ENCODE measurements at places on chromosomes 3 and 15. TPM values are rescaled to one million over a fixed set of nuclear protein-coding genes. Genes with fewer than 3 reads are reported as not detected.

Gene CLSTN2
- 0.02 TPM for total RNA-seq

Gene P2RY13
- total RNA-seq, result not detected

Gene CYP8B1
- total RNA-seq, result not detected

Gene SEMA6D
- total RNA-seq, result not detected

Gene SEMA5B
- total RNA-seq, result 0.13 TPM

Gene NUP210
- total RNA-seq, result 41.7 TPM

Gene REC114
- not detected for total RNA-seq

Gene AGTR1
- total RNA-seq, result 0.54 TPM

Gene RLBP1
- not detected for total RNA-seq

Gene TMEM266
- 0.17 TPM for total RNA-seq

Gene SLC12A1
- total RNA-seq, result not detected

Gene PLA2G4E
- not detected for total RNA-seq

Gene CHL1
- total RNA-seq, result not detected

Gene ROPN1
- total RNA-seq, result not detected

Gene SLC28A1
- total RNA-seq, result not detected

Gene GP5
- not detected for total RNA-seq

Gene CKMT1A
- total RNA-seq, result 3.9 TPM

Gene ADGRG7
- not detected for total RNA-seq

Gene UBL7
- total RNA-seq, result 45.0 TPM

Gene USP13
- 8.1 TPM for total RNA-seq

Gene DPPA2
- not detected for total RNA-seq

Gene WHAMM
- total RNA-seq, result 7.2 TPM

Gene DYNLT2B
- 24.0 TPM for total RNA-seq

Gene DZIP1L
- total RNA-seq, result 7.9 TPM

Gene ZIC1
- not detected for total RNA-seq

Gene KLHL25
- 5.7 TPM for total RNA-seq

Gene LRRC34
- total RNA-seq, result not detected

Gene PRR20G
- total RNA-seq, result 0.54 TPM

Gene IQCH
- 2.4 TPM for total RNA-seq

Gene TMC3
- not detected for total RNA-seq

Gene CCR8
- total RNA-seq, result not detected

Gene ACTL6A
- 55.8 TPM for total RNA-seq

Gene PP2D1
- total RNA-seq, result not detected

Gene LRRC2
- not detected for total RNA-seq

Gene SAMMSON
- not detected for total RNA-seq

Gene RARB
- 8.8 TPM for total RNA-seq

Gene EPHA6
- total RNA-seq, result not detected

Gene SKOR1
- total RNA-seq, result 0.06 TPM

Gene ASB7
- 10.4 TPM for total RNA-seq

Gene CASR
- total RNA-seq, result not detected

Gene SCAANT1
- not detected for total RNA-seq

Gene CCR3
- total RNA-seq, result not detected

Gene TIGIT
- not detected for total RNA-seq

Gene TMEM45A
- 2.7 TPM for total RNA-seq

Gene TM4SF1
- total RNA-seq, result 1,846 TPM

Gene PPM1L
- total RNA-seq, result 0.20 TPM

Gene ERICH6
- not detected for total RNA-seq

All from A549 treated with ZK216348 at 1 μM for 4 hours (cell line).